ENCODE measurements at places on chromosomes 4 and X. TPM values are rescaled to one million over a fixed set of nuclear protein-coding genes. Genes with fewer than 3 reads are reported as not detected.

GAB3 gene
- 0.07 TPM for total RNA-seq

DNA sequence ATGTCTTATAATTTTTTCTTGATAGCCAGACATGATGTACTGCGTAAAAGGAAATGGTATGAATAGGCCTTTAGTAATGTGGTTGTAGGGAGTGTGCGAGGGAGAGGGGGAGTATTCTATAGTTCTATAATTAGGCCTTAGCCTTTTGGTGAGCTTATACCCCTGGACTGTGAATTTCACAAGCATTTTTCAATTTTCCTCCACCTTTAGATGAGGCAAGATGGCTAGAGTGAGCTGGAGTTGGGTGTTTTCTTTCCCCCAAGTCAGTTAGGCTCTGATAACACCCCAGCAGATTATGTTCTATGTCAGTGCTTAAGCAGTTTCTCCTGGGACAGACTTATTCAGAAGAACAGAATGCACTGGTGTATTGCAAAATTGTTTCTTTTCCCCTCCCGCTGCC, 210.2 kb upstream of the NPY2R start:
- no peak for DNase-seq

- no peak for DNase-seq
Observed at GRCh38 chr4:185472103-185472542, 590 bp upstream of the CCDC110 start.

FAM149A gene
- 5.6 TPM for total RNA-seq

GRCh38 chrX:154019061-154019621, 561 bp downstream of the IRAK1 start:
- DNase-seq = no peak

DNA sequence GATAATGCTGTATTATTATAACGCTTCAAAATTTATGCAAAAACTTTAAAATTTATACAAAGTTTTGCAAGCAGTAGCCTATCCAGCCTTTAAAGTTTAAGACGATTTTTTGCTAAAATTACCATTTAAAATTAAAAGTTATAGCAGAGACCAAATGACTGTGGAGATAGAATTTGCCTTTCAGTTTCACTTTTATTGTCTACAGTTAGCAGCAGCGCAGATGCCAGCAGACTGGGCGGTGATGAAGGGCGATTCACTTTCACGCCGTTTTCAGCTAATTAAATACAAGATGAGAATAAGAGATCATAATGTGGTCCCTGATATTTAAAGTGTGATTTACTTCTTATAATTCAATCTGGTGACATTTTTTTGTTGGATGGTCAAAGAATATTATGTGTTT, 1381.5 kb upstream of the ADGRL3 start:
- DNase-seq = no peak

DNA sequence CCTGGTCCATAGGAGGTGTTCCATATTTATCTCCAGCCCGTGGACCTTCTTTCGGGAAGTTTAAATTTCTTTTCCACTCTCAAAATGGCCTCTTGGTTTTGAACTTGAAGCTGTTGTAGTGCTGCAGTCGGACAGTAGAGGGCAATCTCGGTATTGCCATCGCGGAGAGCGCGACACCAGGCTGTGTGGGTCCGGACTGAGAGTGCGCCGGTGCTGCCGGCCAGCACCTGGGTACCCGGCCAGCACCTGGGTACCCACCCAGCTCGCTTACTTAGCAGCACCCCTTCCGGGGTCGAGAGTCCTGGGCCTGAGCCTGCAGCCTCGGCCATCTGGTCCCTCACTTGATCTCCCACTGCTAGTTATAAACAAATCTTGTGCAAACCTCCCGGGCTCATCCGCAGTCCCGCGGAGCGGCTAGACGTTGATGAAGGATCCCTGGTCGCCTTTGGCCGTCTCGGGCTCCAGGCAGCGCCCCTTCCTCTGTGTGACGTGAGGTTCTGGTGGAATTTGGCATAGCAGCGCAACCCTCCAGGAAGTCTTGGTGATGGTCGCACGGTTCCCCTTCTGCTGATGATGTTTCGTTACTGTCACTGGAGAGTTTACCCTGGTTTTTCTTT, 18.0 kb downstream of the FAM9A start:
- no peak for DNase-seq

- no peak for DNase-seq
Observed at GRCh38 chr4:118917582-118917981, 28.9 kb downstream of the SYNPO2 start.

GRCh38 chr4:158726633-158727032, 3.4 kb upstream of the PPID start:
- DNase-seq = no peak

DNA sequence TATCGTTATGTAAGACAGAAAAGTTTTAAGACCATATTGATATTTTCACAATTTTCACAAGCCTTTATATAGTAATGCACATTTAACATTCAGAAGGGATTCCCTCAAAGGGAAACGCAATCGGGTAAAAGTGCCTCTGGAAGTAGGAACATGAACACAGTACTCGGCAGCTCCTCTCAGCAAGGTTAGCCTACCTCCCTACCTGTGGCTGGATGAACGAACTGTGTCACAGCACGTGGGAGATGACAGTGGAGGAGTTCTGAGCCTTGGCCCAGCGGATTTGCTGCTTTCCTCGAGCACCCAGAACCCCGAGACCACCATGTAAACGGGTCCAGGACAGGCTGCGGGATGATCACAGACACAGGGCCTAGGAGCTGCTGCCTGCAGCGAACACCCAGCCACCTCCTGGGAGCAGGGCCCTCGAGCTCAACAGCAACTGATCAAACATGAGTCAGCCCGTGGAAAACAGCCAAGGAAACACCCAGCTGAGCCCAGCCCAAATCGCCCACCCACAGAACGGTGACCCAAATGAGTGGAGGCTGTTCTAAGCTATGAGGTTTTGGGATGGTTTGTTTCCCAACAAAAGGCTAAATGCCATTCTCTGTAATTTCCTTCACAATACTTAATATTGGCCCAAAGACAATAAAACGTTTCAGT, 30.4 kb downstream of the FAT1 start:
- no peak for DNase-seq

DNA sequence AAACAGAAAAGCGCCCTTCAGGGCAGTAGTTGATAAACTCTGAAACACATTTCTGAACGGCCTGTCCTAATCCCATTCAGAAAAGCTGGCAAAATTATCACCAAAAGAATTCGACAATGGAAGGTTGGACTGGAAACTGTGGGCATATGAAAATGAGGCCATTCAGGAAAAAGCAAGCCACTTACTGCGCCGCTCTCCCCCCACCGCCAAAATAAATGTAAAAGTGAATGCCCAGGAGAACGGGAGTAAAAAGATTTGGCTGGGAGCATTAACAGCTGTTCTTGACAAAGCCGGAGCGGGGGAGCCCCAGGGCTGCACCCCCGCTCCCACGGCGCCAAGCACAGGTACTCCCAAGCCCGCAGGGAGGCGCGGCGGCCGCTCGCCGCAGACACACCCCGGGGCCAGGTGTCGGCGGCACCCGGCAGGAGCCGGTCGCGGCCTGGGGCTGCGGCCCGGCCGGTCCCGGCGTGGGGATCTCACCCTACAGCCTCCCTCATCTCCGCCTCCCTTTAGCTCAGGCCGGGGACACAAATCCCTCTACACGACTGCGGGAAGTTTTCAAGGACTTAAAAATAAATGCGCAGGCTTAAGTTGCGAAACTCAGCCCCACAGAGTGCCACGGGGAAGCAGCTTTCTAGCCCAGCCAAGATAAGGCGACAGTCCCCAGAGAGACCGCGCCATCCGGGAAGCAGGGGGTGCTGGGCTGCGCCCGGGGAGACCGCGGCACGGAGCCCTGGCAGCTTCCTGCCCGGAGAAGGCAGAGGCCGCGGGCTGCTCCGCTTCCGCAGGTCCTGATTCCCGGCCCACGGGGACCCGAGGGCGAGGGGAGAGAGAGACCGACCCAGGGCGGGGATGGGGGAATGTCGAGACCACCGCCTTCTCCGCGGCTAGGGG, 593 bp downstream of the SH3RF1 start:
- DNase-seq = no peak

GRCh38 chr4:95285797-95286196, 263.0 kb downstream of the UNC5C start:
- DNase-seq = no peak

Data from neural crest cell (in vitro differentiated cells).